ENCODE measurements at places on chromosomes 1 and 21. TPM values are rescaled to one million over a fixed set of nuclear protein-coding genes. Genes with fewer than 3 reads are reported as not detected.

The FYB2 gene
- not detected for total RNA-seq

The SIM2 gene
- total RNA-seq = 0.12 TPM

The EPHA2 gene
- total RNA-seq = not detected

The PROK1 gene
- not detected for total RNA-seq

The BATF3 gene
- 3.2 TPM for total RNA-seq

The DCLRE1B gene
- 6.1 TPM for total RNA-seq

The FCRL6 gene
- total RNA-seq = 5.1 TPM

The DIO1 gene
- total RNA-seq = not detected

The TGFB2 gene
- total RNA-seq = 0.23 TPM

DNA sequence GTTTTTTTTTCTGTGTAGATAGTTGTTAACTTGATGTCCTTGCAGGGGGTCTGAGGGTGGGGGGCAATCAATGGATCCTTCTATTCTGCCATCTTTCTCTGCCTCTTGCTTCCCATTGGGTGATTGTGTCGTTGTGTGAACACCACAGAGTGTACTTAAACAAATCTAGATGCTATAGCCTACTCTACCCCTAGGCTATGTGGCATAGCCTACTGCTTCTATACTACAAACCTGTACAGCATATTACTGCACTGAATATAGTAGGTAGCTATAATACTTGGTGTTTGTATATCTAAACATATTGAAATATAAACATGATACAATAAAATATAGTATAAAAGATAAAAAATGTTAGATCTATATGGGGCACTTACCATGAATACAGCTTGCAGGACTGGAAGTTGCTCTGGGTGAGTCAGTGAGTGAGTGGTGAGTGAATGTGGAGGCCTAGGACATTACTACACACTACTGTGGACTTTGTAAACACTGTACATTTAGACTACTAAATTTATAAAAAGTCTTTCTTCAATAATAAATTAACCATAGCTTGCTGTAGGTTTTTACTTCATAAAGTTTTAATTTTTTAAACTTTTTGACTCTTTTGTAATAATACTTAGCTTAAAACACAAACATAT lies 105.4 kb downstream of the CENPF start:
- no peaks in the 10 kb centered on the region for H3K4me1 ChIP-seq
- no peak for DNase-seq
- H3K27me3 ChIP-seq = no peaks in the 10 kb centered on the region
- H3K27ac ChIP-seq = no peak overlapping the region
- H3K4me3 ChIP-seq = no peak overlapping the region
- no peaks in the 10 kb centered on the region for H3K36me3 ChIP-seq

DNA sequence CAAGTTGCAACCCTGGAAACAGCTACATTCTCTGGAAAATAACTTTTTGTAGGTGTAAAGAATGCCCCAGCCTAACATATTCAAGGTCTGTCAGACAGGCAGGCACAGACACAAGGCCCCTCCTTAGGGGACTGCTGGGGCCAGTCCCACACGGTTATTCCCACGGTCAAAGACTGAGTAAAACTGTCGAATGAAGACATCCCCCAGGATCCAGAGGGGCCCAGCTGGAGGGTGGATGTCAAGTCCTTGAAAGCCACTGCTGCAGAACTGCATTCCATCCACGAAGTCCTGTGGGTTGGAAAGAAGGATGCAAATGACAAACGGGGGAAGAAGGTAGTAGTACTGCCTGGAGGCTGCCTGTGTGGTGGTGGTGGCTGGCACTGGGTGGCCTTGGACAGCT lies 6.9 kb upstream of the RAB7B start:
- no peak overlapping the region for H3K4me3 ChIP-seq
- H3K27me3 ChIP-seq = no peaks in the 10 kb centered on the region
- H3K4me1 ChIP-seq = peaks cover 8% of the 10 kb centered on the region
- no peak overlapping the region for H3K27ac ChIP-seq
- H3K36me3 ChIP-seq = no peaks in the 10 kb centered on the region

DNA sequence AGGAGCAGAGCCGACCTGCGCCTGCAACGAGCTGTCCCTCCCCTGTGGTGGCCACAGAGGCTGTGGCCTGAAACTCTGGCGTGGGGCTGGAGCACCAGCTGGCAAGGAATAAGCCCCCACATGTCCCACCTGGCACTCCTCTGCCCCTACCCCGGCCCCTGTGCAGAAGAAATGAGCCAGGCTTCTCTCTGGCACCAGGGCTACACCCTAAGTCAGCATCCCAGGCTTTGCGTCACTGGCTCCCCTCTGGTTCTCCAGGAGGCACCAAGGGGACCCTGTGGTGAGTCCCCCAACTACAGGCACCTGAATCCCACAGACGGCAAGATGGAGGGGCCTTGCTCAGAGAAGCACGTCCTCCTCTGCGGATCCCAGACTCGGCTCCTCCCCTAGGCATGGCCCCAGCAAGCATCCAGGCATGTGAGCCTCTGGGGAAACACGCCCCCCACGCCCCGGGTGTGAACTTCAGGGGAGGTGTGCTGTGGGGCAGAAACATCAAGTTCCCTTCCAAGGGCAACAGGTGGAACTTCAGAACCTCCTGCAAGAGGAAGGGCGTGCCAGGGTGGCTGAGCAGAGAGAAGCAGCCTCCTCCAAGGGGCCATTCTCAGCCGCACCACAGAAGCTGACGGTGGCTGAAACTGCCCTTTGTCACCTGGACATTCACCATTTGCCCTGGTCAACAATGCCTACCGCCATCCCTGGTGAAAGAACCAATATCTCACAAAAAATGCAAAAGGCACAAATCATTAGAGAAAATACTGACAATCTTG lies 2.9 kb downstream of the KRTAP10-7 start:
- H3K4me3 ChIP-seq = no peak overlapping the region
- H3K36me3 ChIP-seq = no peaks in the 10 kb centered on the region
- H3K27ac ChIP-seq = no peak overlapping the region
- H3K27me3 ChIP-seq = no peaks in the 10 kb centered on the region

- no peaks in the 10 kb centered on the region for H3K27me3 ChIP-seq
- no peak for DNase-seq
- H3K4me3 ChIP-seq = no peak overlapping the region
- H3K27ac ChIP-seq = no peak overlapping the region
- H3K4me1 ChIP-seq = no peaks in the 10 kb centered on the region
- H3K36me3 ChIP-seq = no peaks in the 10 kb centered on the region
Measured at GRCh38 chr1:66315671-66316070, 218.3 kb upstream of the SGIP1 start.

DNA sequence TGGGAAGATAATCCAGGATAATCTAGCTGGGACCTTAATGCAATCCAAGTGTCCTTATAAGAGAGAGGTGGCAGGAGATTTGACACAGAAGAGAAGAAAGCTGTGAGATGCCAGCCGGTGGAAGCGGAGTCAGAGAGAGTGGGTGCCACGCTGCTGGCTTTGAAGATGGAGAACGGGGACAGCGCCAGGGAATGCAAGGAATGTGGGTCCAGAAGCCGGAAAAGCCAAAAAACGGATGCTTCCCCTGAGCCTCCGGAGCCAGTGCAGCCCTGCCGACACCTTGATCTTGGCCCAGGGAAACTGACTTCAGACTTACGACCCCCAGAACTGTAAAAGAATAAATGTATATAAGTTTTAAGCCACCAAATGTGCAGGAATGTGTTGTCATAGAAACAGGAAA lies 152.6 kb downstream of the ZNF281 start:
- H3K4me3 ChIP-seq = no peak overlapping the region
- no peaks in the 10 kb centered on the region for H3K27me3 ChIP-seq
- no peak overlapping the region for H3K27ac ChIP-seq

GRCh38 chr1:164562947-164563520 lies 4.0 kb downstream of the PBX1 start:
- DNase-seq = no peak
- H3K27me3 ChIP-seq = peaks cover 2% of the 10 kb centered on the region
- H3K27ac ChIP-seq = no peak overlapping the region

DNA sequence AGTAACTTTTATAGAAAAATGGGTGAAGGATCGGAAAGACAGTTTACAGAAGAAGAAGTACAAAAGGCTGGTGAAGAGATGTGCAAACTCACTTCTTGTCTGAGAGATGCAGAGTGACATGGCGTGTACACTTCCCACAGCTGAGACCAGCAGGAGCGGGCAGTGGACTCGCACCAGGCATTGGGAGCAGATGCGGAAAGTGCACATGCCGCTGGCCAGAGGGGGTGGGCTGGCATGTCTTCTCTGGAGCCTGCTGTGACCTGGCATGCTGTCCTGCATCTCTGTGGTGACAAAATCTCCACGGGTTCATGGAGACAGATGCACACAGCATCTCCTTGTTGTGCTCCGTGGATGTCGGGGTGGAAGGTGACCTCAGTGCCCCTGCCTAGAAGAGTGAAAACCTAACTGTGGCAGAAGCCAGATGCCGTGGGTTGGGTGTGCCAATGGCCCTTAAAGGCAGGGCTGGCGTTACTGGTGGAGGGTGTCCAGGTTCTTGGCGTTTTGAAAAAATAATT lies 128.6 kb upstream of the COL6A1 start:
- H3K27me3 ChIP-seq = peaks cover 26% of the 10 kb centered on the region

DNA sequence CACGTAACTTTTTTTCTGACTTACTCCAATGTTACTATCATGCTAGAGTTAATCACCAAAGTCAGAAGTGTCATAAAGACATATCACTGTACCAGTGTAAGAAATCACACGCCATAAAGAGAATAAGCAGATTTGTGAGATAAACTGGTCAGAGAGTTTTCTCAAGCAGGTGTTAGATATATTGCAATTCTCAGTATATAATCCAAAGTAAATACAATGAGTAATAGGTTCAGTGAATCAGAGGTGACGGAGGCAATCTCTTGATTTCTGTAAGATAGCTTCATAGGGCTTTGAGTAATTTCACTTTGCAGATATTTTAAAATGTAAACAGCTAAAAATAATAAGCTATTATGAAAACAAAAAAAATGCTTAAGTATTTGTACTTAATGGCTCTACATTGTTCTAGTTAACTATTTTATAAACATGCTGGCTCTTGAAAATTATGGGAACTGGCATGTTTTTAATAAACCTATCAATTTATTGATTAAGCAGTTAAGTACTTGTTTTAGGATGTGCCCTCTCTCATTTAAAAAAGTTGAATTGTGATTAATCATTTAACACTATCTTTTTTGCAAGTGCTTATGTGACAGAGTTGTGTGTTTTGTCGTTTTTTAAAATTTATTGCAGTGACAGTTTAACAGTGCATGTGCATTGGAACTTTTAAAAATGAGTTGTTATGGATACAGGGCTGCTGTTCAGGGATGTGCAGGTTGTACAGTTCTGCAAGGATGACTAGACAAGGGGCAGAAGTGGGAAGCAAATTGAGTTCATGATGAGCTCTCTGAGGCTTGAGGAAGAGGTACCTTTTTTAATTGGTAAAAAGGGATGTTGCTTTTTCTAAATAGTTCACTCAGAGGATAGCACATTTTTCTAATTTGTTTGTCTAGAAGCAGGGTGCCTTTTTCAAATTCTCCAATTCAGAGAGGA lies 119.1 kb downstream of the USP25 start:
- no peak overlapping the region for H3K4me3 ChIP-seq
- no peaks in the 10 kb centered on the region for H3K27me3 ChIP-seq
- no peaks in the 10 kb centered on the region for H3K36me3 ChIP-seq
- H3K4me1 ChIP-seq = no peaks in the 10 kb centered on the region

DNA sequence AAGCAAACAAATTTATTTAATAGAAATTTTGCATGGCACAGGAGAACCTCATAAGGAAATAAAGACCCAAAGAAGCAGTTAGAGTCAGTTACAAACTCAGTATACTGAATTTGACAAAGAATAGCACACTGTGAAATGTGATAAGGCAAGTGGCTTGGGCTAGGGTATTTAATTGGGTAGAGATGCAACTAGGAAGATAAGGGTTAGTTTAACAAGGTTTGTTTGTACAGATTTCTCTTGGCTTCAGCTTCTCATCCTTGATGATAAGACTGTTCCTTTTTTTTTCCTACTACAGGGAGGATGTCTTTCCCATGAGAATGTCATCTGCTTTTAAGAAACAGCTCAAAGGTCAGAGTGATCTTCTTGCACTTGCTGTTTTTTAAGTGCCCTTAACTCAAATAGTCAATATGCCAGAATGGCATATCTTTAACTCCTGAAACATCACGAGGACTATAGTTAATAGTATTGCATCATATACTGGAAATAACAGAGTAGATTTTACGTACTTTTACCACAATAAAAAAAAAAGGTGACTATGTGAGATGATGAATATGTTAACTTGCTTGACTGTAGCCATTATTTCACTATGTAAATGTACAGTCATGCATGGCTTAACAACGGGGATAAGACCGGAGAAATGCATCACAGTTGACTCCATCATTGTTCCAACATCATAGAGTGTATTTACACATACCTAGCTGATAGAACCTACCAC lies 9.2 kb upstream of the TRAF3IP3 start:
- no peaks in the 10 kb centered on the region for H3K36me3 ChIP-seq
- no peak overlapping the region for H3K27ac ChIP-seq
- DNase-seq = no peak
- H3K4me1 ChIP-seq = peaks cover 27% of the 10 kb centered on the region

- H3K27me3 ChIP-seq = peaks cover 8% of the 10 kb centered on the region
- H3K36me3 ChIP-seq = no peaks in the 10 kb centered on the region
- H3K4me3 ChIP-seq = no peak overlapping the region
Measured at GRCh38 chr1:107135463-107135862, 5.4 kb upstream of the NTNG1 start.

DNA sequence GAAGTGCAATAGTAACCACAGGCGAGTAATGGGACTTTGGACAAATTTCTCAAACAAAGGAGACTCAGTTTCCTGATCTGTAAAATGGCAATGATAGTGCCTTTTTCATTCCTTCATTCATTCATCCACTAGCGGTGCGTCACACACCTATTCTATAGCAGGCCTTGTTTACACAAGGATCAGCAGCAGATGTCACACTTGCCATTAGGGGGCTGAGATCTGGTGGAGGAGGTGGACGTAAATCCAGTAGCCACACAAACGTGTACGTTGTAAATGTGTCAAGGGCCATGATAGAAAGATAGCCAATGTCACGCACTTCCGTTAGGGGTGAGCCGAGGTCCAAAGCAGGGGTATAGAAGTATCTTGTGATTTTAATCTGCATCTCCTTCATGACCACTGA lies 34.2 kb downstream of the SERINC2 start:
- no peak for DNase-seq
- H3K27ac ChIP-seq = no peak overlapping the region
- no peaks in the 10 kb centered on the region for H3K36me3 ChIP-seq

DNA sequence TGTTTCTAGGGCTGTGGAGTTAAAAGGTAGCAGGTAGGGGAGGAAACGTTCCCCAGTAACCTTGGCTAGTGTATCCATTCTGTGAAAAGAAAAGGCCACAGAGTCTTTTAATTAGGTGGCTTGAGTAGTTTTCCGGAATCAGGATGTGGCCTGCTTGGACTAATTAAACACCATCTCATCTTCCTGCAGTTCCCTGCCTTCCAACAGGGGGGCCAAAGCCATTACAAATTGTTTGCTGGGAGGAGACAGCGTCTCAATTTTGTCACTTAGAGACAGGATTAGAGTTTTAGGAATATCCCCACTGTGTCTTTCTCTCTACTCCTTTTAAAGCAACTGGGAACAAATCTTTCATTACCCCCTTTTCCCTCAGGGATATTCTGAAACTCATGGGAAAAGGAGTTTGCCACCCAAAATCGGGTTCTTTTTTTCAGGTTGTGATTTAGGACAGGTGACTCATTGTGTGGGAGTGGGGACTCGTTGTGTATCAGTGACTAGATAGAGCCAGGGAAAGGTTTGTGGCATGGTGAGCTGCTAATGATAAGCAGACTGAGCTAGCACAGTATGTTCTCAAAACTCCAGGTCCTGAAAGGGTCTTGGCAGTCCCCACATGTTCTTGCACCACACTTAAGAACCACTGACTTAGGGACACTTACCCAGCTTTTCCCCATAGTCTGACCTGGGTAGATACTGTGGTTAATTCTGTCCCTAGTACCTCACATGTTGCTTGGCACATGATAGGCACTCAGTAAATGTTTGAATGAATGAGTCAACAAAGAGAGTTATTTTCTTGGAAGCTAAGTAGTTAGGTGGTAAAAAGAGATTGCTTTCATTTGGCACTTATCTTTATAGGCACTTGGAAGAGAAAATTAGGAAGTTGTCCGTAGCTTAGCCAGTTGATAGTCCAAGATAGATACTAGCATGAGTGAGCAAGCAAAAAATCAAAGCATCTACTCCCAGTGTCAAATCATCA lies 22.5 kb downstream of the INTS3 start:
- DNase-seq = no peak
- no peaks in the 10 kb centered on the region for H3K4me1 ChIP-seq
- H3K27me3 ChIP-seq = no peaks in the 10 kb centered on the region

Measured in T-cell (primary cell).